ENCODE measurements at places on chromosomes 2 and 18.

GRCh38 chr2:159832858-159833257 lies 34.9 kb upstream of the CD302 start:
- DNase-seq, result no peak

DNA sequence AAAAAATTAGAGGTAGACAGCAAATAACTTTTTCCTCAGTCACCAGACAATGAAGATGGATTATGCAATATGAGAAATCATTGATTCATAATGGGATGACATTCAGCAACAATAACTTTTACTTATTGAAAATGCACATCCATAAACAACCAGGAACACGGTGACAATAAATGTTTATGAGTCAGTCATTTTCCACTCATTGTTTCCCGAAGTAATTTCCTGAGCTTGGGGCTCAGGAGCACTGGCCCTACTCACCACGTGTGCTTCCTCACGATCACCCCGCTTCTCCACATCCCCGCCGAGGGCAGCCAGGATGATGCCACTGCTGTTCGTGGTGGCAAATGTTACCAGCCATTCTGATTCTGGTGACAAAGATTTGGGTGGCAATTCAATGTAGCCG lies 156.3 kb downstream of the LAMA1 start:
- no peak for DNase-seq

DNA sequence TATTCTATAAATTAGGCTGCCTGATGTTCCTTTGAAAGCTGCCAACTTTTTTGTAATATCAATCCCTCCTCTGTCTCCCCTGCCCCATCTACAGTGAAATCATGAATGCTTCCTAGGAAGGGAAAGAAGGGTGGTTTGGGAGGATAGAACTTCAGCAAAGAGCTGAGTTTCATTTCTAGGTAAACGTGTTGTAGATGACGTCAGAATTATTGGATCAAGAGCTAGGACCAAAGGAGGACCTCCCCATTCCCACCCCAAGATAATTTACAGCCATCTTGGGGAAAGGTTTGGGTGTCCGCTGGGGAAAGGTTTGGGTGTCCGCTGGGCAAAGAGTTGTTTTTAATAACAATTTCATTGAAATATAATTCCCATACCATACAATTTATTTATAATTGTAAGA lies 11.2 kb upstream of the ANKRD53 start:
- no peak for DNase-seq

GRCh38 chr18:77098029-77098428 lies 34.6 kb downstream of the MBP start:
- no peak for DNase-seq

GRCh38 chr2:26412091-26412673 lies 10.5 kb downstream of the DRC1 start:
- DNase-seq, result no peak

- DNase-seq, result no peak
Observed at GRCh38 chr18:53153281-53153680, 813.3 kb downstream of the DCC start.

DNA sequence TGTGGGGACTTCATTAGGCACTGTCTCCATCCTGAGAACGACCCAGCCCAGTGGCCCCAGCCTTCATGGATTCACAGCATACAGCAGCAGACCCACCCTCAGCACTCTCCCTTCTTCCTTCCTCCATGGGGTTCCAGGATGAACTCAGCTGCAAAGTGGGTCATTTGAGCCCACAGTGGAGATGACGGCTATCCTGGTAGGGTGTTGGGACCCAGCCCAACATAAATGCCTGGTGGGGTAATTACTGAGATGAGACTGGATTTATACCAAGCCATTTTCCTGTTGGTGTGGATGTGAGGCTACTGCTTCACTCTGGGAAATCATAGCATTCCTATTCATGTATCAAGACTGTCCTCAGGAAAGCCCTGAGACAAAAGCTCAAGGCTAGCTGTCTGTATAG lies 536.7 kb upstream of the TNP1 start:
- DNase-seq, result no peak

DNA sequence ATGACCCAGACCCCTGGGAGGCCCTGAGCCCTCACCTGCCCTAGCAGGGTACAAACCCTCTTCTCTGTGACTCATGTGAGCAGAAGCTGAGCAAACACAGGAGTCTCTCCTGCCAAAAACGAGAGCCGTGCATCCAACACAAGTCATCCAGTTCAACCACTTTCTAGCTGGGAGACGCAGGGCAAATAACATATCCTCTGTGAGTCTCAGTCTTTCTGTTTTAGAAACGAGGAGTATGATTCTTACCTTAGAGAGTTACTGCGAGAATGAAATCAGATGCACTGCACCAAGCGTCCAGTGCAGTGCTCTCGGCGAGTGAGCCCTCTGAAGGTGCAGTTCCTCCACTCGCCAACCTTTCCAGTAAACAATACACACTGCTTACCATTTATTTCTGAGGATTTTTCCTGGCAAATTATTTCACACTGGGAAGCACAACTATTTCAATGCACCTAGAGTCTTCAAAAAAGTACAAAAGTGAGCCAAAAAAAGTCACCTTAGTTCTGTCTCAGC lies 331.8 kb upstream of the MYT1L start:
- no peak for DNase-seq

GRCh38 chr2:221972813-221973478 lies 325.9 kb downstream of the PAX3 start:
- no peak for DNase-seq

GRCh38 chr2:96775160-96775559 lies 14.5 kb downstream of the CNNM4 start:
- DNase-seq, result no peak

DNA sequence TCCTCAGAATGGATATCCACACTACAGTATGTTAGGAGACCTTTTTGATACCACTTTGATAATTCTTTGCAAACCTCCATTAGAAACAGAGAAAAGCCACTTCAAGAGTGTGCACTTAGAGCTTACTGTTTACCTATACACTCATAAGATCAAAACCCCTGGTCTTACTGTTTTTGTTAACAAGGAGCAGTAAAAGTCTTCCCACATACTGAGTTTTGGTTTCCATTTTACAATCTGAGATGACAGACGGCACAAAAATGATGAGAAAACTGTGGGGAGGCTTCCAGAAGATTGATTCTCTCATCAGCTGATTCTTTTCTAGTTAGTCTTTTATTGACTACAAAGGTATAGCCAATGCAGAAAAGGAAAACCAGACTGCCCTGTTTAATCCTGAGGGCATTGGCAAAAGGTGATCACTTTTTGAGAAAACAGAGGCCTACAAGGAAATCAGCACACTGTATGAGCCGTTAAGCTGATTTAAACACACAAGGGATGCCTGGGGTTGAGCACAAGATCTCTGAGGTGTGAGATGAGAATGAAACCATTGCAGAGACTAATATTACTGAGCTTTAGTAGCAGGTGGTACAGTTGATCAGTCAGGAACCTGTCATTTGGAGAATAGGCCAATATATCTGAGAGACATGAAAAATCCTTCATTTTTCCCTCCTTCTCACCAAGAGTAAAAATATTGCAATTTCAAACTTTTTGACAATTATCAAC lies 368.6 kb downstream of the GRB14 start:
- DNase-seq, result no peak
